ENCODE measurements at places on chromosomes 7 and 10.
A peak's percentile ranks its signal among the peaks of the same experiment; 100 is the strongest.

GRCh38 chr10:131905603-131906268 is 4.9 kb downstream of the PPP2R2D start:
- no peak for DNase-seq

GRCh38 chr7:12377406-12377805 is 26.3 kb downstream of the VWDE start:
- no peak for DNase-seq

- no peak for DNase-seq
These were observed 172.0 kb upstream of the ZNF32 start for GRCh38 chr10:43820663-43821062.

DNA sequence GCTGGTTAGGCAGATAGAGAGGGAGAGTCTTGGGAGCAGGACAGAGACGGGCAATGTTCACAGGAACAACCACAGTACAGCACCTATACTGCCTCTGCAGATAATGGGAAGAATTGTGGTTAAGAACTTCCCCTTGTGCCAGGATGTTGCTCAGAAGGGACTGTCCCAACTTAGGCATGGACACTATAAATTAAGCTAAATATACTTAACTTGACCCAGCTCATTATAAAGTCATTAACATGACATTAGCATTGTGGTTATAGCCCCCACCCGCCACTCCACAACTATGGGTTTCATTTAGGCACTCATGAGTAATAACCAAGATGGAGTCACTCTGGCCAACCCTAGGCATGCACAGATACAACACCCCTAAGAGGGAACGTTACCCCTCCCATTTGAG is 310.9 kb upstream of the NRG3 start:
- DNase-seq = no peak

DNA sequence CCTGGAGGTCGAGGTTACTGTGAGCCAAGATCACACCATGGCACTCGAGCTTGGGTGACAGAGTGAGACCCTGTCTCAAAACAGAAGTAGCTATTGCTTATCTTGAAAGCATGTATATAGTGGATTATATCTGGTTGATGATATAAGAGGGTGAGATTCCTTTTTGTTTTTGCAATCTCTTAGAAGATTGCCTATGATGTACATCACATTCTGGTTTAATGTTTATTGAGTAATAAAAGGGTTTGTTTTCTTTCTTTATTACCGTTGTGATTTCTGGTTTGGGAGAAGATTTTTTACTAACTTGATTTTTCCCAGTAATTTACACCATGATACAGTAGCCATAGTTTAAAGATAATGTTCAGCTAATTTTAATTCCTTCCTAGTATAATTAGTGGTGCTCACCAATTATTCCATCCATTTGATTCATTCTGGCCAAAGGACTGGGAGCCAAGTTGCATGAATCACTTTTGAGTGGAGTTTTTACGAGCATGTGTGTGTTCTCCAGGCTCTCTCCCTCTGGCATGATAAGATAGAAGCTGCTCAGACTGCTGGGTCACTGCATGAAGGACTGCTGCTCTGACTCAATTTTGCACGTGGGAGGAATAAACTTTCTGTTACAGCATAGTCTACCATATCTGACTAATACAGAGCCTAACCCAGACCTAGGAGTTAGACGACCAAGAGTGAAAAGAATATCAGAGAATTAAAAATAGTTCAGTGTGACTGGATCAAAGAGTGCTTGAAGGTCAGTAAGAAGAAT is 13.5 kb upstream of the TSPAN13 start:
- no peak for DNase-seq

- DNase-seq = peak; percentile 54
These were observed 739 bp downstream of the CASP7 start for GRCh38 chr10:113680190-113681111.

- no peak for DNase-seq
These were observed 147.1 kb upstream of the GHITM start for GRCh38 chr10:83991986-83992753.

- peak; percentile 26 for DNase-seq
These were observed 130.6 kb downstream of the SPAG6 start for GRCh38 chr10:22475651-22476600.

- peak; percentile 36 for DNase-seq
These were observed 35.2 kb upstream of the MAP3K8 start for GRCh38 chr10:30398788-30399187.

DNA sequence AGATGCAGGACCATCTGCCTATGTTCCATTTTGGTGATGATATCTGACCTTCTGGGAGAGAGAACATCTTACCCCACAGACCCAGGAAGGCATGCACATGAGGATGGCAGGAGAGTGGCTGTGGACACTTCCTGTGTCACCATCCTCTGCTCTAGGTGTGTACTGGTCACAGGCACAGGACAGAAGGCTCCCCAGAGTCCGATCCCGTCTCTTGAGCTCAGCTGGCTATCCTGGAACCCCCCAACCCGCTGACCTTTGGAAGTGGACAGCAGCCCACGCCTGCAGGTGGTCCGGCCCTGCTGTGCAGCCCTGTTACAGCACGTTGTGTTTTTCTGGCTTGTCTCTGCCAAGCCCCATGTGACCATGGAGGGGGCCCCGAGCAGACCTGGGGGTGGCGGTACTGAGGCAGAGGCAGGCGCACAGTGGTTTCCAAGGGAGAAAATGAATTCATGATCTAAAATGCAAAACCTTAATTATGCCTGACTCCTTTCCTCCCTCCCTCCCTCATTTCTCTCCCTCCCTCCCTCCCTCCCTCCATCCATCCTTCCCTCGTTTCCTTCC is 178.8 kb downstream of the CUX1 start:
- no peak for DNase-seq

DNA sequence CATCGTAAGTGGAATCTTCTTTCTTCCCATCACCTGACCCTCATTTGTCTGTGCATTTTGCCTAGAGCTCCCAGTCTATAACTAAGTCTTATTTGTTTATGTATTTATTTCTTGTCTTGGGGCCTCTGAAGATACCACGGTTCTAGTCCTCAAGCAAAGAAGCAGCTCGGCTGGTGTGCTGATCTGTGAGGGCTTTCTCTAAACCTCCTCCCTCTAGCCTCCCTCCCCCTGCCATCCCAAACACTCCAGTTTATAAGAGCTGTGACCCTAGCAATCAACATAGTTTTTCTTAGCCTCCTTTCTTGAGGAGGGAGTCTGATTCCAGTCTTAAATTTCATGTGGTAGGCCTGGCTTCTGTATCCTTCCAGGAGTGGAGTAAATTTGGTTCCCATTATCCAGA is 15.7 kb upstream of the NDUFA5 start:
- no peak for DNase-seq

- DNase-seq = no peak
These were observed 197.5 kb downstream of the GPAM start for GRCh38 chr10:111986079-111986478.

GRCh38 chr10:121808835-121809234 is 119.0 kb downstream of the ATE1 start:
- no peak for DNase-seq

DNA sequence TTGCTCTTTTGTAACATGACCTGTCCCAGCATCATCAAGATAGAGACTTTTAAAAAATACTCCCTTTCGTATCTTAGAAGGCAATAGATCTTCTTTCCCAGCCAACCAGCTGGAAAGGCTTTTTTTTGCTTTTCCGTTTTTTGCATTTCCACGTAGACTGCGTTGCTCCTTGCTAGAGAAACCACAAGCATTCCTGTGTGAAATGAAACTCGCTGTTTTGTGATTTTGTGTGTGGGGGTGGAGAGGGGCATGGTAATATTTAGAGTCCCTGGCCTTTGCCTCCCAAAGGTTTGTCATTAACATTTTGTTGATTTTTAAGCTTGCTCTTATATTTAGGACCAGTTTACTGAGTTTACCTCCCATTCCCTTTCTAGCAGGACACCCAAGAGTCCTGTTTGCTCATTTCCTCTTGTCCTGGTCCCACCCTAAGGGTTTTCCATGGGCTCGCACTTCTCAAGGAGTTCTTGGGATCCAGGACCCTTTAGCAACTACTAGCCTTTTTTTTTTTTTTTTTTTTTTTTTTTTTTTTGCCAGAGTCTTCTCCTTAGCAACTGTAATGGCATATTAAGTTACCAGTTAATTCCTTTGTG is 243.6 kb downstream of the BICC1 start:
- DNase-seq = no peak

- DNase-seq = no peak
These were observed 169.2 kb downstream of the SEMA3A start for GRCh38 chr7:84025332-84025927.

GRCh38 chr10:62806251-62806650 is 1.7 kb downstream of the ADO start:
- DNase-seq = no peak

DNA sequence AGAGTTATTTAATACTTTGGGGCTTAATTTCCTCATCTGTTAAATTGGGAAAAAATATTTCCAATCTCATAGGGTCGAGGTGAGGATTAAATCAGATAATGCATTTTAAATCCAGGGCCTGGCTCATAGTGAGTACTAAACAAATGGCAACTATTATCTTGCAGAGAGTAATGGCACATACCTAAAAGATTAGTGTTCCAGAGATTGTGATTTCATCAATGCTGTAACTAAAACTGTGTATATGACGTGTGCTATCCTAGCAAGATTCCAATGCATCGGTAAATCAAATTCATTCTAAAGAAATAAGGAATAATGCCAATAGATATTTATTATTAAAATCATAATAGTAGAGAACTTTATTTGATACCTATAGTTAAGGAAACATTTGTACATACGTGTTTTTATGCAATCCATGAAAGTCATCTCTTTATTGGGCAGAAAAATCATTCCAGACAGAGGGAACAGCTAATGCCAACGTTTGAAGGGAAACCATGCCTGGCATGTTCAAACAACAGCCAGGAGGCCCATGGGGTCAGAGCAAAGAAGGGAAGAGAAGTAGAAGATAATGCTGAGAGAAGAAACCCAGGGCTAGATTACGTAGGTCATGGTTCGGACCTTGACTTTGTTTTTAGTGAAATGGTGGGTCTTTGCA is 174.8 kb upstream of the AGR3 start:
- DNase-seq = no peak

GRCh38 chr10:11110539-11110938 is 92.9 kb downstream of the CELF2 start:
- no peak for DNase-seq

- DNase-seq = no peak
These were observed 104.0 kb downstream of the GRM3 start for GRCh38 chr7:86747698-86748097.

GRCh38 chr10:102255404-102255803 is 10.1 kb downstream of the GBF1 start:
- DNase-seq = no peak

GRCh38 chr7:97506728-97507127 is 225.2 kb upstream of the TAC1 start:
- no peak for DNase-seq

DNA sequence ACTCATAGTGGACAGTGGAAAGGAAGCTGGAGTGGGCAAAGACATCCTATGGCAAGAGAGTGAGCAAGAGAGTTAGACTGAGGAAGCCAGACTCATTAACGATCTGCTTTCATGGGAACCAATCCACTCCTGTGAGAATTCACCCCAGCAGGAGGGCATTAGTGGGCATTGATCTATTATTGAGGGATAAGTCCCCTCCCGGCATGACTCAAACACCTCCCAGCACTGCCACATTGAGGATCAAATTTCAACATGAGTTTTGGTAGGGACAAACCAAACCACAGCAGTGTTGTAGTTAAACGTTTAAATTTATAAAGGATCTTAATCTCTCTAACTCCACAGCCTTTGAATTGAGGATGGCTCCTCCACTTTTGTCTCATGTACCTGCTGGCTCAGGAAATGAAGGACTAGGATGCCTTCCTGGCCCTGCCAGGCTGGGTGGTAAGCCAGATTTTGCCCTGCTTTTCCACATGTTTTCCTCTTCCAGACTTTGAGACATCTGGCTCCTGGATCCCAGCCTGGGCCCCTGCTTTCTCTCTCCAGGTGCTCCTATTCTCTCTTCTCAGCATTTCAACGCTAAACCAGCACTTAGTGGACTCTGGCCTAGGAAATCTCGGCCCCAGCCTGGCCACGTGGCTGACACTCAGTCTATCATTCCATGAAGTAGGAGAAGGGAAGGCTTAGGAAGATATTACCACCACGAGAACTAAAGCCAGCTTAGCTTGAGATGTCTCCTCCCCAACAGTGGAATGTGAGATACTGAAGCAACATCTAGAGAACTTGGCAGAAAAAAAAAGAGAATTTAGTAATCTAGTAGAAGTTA is 96.5 kb upstream of the PIP4K2A start:
- DNase-seq = no peak

DNA sequence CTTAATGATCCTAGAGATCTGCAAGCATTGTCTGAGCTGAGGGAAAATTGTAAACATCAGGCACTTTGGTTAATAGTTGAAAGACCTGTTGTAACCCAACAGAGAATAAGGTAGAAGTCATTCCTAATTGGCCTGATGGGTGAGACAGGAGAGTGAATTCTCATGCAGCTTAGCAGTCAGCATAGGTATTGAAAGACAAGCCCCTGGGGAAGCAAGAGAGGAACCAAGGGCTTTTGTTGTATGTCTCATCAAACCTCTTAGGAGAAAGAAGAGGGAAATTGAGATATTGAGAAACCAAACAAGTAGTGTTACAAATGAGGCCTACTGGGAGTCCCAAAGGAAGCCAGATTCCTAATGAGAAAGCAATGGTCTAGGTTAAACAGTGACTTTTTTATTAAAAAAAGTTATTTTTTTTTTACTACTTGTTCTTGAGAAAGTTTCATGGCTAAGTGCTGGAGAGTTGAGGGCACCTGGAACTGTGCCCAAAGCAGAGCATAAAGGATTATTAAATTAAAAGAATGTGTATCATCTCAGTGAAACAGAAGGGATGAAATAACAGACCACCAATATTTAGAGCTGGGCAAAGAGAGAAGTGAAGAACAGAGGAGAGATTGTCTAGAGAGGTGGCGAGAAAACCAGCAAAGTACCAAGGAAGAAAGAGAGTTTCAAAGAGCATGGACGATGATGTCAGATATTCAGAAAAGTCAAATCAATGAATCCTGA is 168.9 kb downstream of the CDK14 start:
- DNase-seq = no peak

GRCh38 chr10:20287586-20287985 is 471.4 kb downstream of the PLXDC2 start:
- DNase-seq = no peak

DNA sequence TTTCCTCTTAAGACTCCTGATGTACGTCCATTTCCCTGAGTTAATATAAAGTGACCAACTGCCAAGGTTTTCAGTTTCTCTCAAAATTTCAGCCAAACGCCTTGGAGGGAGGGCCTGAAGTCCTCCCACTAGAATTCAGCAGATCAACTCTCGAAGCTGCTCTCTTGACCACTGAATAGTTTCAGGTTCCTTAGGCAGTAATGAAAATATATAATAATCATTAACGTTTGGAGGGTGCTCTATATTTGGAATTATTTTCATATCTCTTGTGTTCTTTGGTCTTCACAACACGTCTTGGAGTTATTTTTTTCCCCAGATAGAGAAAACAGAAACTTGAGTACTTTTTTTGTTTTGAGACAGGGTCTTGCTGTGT is 123.6 kb upstream of the SFMBT2 start:
- DNase-seq = no peak

- no peak for DNase-seq
These were observed 10.7 kb upstream of the HOXA13 start for GRCh38 chr7:27210441-27211083.

- no peak for DNase-seq
These were observed 70.4 kb downstream of the VTI1A start for GRCh38 chr10:112517451-112517862.

GRCh38 chr7:1170741-1171501 is 10.9 kb upstream of the ZFAND2A start:
- DNase-seq = no peak

GRCh38 chr10:2660276-2660675 is 407.1 kb upstream of the PFKP start:
- DNase-seq = no peak

- DNase-seq = no peak
These were observed 49.9 kb upstream of the CAMK2B start for GRCh38 chr7:44375236-44375699.

GRCh38 chr7:96719164-96719563 is 9.5 kb upstream of the SEM1 start:
- no peak for DNase-seq
